Activated T-helper 1 cell treated with Interleukin-2 at 50 U/mL for 16 hours (primary cell): ENCODE measurements at places on chromosomes 11 and 22.
A peak's percentile ranks its signal among the peaks of the same experiment; 100 is the strongest.

DNA sequence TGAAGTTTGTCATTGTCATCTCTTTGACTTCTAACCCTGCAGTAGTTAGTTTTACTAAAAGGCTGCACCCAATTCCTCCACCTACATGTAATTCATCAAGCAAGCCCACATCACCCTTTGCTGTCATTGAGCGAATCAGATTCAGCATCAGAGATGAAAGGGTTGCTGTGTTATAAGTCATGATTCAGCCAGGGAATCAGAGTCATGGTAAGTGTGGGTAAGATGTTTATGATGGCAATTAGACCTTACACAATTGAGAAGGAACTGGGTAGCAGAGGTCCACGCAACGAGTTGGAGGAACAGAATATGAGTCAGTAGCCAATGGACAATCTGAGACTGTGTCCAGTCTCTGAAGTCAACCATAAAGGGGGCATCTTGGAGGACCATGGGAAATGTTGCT is 162.8 kb upstream of the SNX19 start:
- no peak for DNase-seq

DNA sequence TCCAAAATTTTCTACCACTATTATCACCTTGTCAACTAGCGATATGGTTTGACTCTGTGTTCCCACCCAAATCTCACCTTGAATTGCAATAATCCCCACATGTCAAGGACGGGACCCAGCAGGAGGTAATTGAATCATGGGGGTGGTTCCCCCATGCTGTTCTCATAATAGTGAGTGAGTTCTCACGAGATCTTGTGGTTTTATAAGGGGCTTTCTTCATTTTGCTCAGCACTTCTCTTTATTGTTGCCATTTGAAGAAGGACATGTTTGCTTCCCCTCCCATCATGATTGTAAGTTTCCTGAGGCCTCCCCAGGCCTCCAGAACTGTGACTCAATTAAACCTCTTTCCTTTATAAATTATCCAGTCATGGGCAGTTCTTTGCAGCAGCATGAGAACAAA is 73.5 kb upstream of the ZC3H12C start:
- DNase-seq = no peak

DNA sequence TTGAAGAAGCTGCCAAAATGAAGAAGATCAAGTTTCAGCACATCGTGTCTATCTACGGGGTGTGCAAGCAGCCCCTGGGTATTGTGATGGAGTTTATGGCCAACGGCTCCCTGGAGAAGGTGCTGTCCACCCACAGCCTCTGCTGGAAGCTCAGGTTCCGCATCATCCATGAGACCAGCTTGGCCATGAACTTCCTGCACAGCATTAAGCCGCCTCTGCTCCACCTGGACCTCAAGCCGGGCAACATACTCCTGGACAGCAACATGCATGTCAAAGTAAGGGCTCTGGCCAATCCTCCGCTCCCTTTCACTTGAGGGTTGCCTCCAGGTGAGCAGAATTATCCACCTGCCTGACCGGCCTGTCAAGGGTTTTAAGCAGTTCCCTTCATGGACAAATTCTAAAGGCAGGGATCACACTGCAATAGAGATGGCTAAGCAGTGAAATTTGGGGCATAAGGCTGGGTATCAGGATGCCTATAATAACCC is 6.0 kb downstream of the ANKK1 start:
- no peak for DNase-seq

- no peak for DNase-seq
These were observed 425 bp upstream of the KDELR3 start for GRCh38 chr22:38467438-38467903.

GRCh38 chr22:23203452-23204124 is 23.3 kb downstream of the BCR start:
- no peak for DNase-seq

DNA sequence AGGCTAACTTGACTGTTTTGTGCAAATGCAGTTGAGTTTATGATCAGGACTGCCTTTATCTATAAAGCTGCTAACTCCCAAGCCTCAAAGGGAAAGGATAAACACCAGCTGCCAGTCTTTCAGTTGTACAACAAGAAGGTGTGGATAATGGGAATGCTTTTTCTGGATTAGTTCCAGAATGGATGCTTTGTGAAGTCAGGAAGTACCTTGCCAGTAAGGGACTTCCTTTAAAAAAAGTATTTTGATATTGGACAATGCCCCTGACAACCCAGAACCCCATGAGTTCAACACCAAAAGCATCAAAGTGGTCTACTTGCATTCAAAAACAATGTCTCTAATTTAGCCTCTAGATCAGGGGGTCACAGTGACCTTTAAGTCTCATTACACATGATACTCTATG is 32.0 kb downstream of the OR5A2 start:
- DNase-seq = no peak

- DNase-seq = no peak
These were observed 7.6 kb upstream of the ASCL2 start for GRCh38 chr11:2277933-2278523.

DNA sequence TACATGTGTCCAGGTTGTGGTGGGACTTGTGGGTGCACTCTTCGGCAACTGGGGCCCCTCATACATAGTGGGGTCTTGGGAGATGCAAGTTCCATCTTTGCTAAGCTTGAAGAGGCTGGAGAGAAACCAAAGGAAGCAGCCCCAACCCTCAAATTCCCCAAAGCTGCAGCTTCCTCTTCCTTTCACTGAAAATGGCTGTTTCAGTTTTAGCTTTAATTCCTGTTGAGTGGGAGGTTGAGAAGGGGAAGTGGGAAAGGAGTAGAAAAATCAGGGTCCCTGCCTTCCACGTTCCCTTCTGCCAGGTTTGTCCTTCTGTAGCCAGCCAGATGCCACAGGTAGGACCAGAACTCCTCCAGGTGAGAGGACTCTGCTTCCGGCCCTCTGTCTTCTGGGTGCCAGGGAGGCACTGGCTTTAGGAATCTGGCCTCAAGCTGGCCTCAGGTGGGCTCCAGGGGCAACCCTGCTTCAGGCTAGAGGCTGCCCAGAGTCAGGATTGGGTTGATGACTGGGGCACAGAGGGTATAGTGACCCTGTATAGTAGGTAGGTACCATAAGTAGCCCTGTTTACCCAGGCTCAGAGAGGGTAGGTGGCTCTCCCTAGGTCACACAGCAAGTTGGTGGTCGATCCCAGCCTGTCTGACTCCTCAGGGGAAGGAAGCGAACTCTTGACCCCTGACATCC is 16.2 kb downstream of the P2RY6 start:
- DNase-seq = no peak

DNA sequence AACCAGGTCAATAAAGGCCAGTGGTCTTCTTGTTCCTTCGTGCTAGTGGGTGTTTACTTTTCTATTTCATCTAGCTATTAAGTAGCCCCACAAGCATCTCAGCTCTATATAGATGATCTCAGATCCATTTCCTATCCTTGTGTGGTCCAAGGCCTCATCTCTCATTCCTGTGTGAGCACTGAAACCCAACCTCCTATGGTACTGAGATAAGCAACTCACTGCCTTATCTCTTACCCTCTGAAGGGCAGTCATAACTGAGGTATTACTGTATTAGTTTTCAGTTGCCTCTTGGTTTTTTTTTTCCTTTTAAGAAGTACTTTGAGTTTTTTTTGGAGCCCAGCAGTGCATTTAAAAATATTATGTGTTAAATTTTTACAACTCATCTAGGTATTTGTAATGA is 28.3 kb downstream of the ACER3 start:
- no peak for DNase-seq

DNA sequence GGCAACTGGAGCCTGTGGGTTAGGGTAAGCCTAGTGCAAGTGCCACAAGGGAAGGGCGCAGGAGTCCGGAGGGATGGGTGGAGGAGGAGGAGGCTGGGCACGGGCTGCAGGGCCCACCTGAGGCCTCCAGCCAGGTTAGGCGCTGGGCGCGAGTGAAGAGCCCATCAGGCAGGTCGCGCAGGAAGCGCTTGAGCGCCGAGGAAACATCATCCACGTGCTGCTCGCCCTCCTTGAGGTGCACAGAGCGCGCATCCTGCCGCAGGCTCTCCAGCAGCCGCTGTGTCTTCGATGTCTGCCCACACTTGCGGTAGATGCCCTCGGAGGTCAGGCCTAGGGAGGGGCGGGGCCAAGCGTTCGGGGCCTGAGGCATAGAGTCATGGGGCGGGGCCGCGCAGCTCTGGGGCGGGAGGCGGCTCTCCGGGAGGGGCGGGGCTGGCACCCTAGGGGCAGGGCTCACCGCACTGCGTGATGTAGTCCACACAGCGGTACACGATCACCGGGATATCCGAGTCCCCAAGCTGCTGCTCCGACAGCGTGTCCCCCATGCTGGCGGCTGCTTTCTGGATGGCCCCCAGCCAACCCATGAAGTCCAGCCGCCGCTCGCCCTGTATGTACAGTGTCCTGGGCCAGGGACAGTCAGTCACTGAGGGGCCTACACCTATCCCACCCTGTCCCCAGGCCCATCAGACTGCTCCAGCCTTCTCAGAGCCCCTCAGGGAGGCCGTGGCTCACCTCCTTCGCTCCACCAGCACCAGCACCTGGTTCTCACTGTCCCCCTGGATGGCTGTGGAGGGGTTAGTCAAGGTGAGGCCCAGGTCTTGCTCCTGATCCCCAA is 22.9 kb upstream of the PDE2A start:
- no peak for DNase-seq

DNA sequence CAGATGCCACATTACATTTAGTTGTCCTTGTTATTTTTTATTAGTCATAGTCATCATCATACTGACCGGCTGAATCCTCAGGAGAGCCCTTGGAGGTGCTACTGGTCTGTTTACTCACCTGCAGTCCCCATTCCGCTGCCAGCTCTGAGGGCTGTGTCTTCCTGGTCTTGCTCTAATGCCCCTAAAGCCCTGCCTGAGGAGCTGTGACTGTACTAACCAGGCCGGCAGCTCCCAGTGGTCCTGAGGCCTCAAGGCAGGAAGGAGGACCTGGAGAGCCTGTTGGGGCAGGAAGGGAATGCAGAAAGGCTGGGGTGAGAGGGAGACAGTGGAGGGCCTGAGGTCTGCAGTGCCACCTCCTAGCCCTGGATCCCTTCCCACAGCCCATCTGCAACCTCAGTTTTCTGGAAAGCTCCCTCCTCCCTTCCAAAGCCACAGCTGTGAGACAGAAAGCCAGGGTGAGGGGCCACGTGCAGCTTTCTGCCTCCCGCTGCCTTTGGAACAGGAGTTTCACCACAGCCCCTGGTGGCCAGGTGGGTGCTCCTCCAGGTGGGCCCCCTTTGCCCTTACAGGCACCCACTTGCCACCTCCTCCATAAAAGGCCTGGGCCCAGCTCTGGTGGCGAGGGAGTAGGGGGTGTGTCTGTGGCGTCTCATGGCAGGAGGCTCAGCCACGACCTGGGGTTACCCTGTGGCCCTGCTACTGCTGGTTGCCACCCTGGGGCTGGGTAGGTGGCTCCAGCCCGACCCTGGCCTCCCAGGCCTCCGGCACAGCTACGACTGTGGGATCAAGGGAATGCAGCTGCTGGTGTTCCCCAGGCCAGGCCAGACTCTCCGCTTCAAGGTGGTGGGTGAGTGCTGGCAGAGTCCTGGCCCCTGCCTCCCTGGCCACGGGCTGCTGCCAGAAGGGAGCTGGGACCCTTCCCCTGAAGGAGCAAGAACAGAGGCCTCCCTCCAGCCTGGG is at the start of gene ZP1:
ZP1 (plus strand) TSS at position 632 of the 960 bp plus-strand sequence; CDS start at position 652, 20 bp downstream.
- DNase-seq = no peak

DNA sequence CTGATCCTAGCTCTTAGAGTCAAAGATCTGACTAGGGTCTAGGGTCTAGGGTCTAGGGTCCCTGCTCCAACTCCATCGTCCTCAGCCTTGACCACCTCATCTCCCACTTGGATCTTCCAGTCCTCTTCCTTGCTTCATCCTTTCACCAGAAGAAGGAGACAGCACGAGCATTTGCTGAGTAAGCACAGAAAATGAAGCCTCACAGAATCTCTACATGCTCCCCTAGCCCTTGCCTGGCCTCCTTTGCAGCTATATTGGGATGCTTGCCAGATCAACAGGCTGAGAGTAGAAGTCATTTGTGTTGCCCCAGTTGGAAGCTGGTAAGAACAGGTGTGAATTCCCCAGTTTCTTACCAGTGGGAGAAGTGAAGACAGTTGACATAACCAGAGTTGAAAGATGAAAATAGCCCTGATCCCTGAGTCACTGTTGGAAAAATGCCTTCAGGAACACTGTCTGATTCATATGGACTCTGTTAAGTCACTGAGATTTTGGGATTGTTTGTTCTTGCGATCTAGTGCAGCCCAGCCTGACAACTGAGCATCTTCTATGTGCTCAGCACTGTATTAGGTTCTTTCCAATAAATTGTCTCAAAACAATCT is 552.5 kb downstream of the INSC start:
- DNase-seq = no peak

DNA sequence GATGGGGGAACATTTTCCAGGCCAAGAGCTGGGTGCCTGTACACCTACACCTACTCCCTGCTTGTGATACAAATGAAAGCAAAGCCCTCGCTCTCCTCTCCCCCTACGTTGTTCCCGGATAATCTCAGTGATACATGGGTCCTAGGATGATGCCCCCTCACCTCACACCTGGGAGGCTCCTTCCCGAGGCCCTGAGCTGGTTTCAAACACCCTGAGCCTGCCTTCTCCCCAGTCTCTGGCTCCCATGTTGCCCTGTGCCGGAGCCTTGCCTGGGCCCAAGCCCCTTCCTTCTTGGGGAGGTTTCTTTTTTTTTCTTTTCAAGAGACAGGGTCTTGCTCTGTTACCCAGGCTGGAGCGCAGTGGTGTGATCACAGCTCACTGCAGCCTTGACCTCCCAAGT is 23.3 kb downstream of the TRMU start:
- DNase-seq = no peak

GRCh38 chr11:111623527-111624030 is 21.3 kb downstream of the SIK2 start:
- no peak for DNase-seq

DNA sequence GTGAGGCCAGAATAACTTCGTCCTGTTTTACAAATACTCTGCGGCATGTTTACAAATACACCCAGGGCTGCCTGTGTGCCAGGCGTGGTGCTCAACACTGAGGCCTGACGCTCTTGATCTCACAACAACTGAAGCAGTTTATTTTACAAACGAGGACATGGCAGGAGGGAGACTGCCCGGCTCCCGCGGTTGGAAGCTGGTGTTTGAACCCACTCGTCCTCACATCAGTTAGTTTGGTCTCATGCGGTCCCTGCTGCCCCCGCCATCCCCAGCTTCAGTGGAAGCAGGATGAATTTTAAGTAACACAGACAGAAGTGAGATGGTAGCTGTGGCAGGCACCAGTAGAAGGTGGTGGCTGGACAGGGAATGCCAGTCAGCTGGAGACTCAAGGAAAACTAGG is 16.4 kb downstream of the KIAA0930 start:
- DNase-seq = no peak

- peak; percentile 6 for DNase-seq
These were observed 569 bp downstream of the FAM76B start for GRCh38 chr11:95788921-95789505.

GRCh38 chr11:45179686-45180178 is 33.3 kb downstream of the PRDM11 start:
- no peak for DNase-seq

DNA sequence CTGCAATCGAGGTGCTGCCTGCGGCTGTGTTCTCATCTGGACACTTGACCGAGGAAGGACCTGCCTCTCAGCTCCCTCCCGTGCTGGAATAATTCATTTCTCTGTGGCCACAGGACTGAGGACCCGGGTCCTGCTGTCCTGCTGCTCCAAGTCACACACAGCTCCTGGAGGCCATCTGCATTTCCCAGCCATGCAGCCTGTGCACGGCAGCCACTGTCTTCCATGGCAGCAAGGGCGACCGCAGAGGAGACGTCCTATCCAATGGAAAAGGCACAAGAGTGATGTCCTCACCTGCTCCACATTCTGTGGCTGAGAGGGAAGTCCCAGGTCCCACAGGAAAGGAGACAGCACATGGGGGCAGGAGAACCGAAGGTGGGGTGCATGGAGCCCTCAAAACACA is 495.8 kb downstream of the BRD1 start:
- DNase-seq = no peak

- no peak for DNase-seq
These were observed 87.1 kb downstream of the FAM76B start for GRCh38 chr11:95702526-95702925.

- DNase-seq = no peak
These were observed 392.2 kb upstream of the CCDC179 start for GRCh38 chr11:23252426-23252825.
